Activated T-cell treated with anti-CD3 and anti-CD28 coated beads, Interleukin-2, amount 50 U/mL, for 72 hours (primary cell): ENCODE measurements at places on chromosomes 5 and 9. TPM values are rescaled to one million over a fixed set of nuclear protein-coding genes. Genes with fewer than 3 reads are reported as not detected.

Gene FGD3
- 66.2 TPM for total RNA-seq

Gene SYK
- total RNA-seq, result 0.19 TPM

- H3K27me3 ChIP-seq, result no peaks in the 10 kb centered on the region
- H3K4me1 ChIP-seq, result peaks cover 25% of the 10 kb centered on the region
- DNase-seq, result peak; percentile 71
These were observed 70.7 kb upstream of the RNF38 start for GRCh38 chr9:36470643-36471290.

- no peaks in the 10 kb centered on the region for H3K4me1 ChIP-seq
- no peak overlapping the region for H3K27ac ChIP-seq
- no peaks in the 10 kb centered on the region for H3K36me3 ChIP-seq
- DNase-seq, result no peak
- H3K4me3 ChIP-seq, result no peak overlapping the region
- no peaks in the 10 kb centered on the region for H3K27me3 ChIP-seq
These were observed 342.8 kb downstream of the GABRG2 start for GRCh38 chr5:162410365-162410764.

GRCh38 chr5:103497781-103498180 lies 64.8 kb downstream of the NUDT12 start:
- H3K4me1 ChIP-seq, result no peaks in the 10 kb centered on the region
- H3K36me3 ChIP-seq, result no peaks in the 10 kb centered on the region
- no peak overlapping the region for H3K27ac ChIP-seq
- H3K27me3 ChIP-seq, result peaks cover 11% of the 10 kb centered on the region
